ENCODE measurements at places on chromosomes 1 and 21.

- DNase-seq = no peak
These were observed 505.1 kb upstream of the TMPRSS15 start for GRCh38 chr21:18908641-18909040.

- peak; percentile 98 for DNase-seq
These were observed 26.8 kb downstream of the UMODL1 start for GRCh38 chr21:42097860-42098454.

GRCh38 chr1:181469829-181470228 lies 13.5 kb upstream of the CACNA1E start:
- DNase-seq = peak; percentile 85

DNA sequence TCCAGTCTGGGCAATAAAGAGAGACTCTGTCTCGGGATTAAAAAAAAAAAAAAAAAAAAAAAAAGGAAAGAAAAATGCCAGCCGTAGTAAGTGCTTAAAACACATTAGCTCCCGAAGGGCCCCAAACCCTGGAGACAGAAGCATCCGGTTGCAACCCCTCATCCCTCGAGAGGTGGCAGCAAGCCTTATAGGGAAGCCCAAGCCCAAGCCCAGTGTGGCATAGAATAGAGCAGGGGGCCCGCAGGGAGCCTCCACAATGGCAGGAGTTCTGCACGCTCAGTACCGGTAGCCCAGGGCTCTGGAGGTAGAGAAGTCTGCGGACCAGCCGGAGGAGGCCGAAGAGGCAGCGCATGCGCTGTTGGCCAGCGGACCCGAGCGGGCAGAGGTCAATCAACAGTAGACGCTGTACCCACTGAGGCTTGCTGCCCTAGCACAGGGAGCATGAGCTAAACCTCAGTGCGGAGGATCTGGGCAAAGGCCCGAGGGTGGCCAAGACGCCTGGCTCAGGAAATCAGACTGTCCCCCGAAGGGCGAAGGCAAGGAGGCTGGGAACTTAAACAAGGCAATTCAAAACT lies 34.1 kb upstream of the C1orf198 start:
- no peak for DNase-seq

GRCh38 chr1:98556521-98557158 lies 104.9 kb upstream of the SNX7 start:
- DNase-seq = peak; percentile 25

DNA sequence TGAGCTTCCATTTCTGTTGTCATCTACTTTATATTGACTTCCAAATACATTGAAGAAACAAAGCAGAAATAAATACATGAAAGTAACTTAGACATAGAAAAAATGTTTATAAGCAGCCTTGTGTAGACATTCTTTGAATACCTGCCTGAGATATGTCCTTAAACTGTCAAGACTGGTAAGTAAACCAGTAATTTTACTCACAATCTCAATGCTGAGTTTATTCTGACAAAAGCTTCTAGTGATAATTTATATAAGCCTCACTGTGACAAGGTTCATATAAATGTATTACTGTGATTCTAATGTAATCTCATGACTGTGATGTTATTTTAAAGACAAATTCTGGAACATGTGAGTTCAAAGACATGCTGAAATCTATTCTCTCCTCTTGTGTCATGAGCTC lies 516.7 kb upstream of the B3GALT2 start:
- DNase-seq = peak; percentile 24

DNA sequence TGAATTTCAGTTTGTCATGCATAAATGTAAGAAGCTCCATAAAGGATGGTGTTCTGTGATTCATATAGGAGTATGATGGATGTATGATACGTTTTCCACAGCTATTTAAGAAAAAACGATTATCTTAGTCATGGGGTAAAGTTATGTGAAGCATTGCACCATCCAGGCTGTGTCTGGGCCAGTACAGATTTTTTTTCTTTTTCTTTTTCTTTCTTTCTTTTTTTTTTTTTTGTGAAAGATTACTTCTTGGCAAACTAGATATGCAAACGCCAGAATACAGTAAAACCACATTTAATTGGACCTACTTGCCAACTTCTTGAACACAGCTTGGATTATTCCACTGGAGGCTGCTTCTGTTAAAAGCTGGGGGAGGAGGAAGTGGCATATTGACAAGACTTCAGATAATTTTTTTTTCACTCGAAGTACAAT lies 14.9 kb downstream of the ZBTB18 start:
- DNase-seq = peak; percentile 83

GRCh38 chr1:59008599-59009347 lies 224.9 kb upstream of the JUN start:
- peak; percentile 54 for DNase-seq

DNA sequence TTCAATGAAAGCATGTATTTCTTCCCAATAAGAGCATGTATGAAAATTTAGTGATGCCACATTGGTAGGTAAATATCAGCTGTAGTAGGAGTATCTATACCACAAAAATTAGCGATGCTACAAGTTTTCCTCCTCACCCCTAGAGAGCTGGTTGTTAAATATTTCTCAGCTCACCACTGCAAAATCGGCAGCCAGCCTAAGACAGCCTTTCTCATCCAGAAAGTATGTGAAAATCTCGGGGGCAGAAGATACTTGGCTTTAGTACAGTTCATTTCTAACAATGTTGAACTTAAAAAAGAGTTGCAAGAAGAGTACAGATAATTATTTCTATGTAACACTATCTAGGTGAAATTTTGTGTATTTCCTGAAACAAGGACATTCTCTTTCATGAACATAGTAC lies 235.4 kb downstream of the TPR start:
- DNase-seq = peak; percentile 84

GRCh38 chr1:53811414-53811851 lies 26.7 kb downstream of the NDC1 start:
- no peak for DNase-seq

DNA sequence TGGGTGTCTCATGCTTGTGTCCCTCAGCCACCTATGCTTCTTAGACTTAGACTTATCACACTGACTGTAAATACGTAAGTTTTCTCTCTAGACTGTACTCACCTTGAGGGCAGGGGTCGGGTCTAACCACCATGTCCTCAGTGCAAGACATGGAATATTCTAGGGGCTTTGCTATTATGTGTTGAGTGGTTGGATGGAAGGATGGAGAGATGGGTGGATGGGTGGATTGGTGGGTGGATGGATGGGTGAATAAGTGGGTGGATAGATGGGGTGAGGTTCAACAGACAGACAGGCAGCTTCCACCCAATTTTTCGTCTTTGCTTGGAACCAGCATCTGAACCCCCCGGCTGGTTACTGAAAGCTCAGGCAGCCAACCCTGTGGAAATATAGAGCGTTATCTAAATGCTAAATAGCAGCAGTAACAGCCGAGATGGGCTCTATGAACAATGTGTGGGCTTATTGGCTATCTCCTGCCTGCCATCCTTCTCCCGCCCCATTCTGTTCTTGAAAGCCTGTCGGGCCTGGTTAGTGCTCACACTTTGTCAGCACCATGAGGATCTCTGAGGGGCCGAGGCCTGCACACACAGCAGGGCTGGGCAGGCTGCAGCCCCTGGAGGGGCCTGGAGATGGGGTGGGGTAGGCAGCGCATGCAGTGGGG lies 130.7 kb downstream of the ACTL8 start:
- DNase-seq = no peak
